ENCODE measurements at places on chromosomes 3 and 15.

DNA sequence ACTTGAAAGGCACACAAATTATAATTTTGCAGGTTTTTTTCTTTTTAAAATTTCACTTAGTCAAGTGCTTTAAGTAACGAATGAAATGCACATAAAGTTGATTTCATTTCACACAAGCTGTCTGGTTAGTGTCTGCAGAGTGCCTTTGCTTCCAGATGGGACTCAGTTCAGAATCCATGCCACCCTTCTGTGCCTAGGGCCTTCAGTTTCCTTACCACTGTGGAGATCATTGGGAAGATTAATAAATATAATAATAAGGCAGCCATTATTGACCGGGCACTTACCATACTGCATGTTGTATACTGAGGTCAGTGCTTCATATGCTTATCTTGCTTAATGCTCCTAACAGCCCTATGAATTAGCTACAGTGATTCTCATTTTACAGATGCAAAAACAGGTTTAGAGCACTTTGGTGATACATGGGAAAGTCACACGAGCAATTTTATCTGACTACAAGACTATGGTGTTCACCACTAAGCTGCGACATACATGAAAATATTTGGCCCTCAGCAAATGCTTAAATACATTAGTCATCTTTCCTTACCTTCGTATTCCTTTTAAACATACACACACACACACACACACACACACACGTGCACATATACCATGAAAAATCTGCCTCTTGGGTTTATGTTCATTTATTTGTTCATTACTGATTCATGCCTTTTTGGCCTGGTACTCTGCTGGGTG is 3.1 kb downstream of the NMNAT3 start:
- no peak for DNase-seq

DNA sequence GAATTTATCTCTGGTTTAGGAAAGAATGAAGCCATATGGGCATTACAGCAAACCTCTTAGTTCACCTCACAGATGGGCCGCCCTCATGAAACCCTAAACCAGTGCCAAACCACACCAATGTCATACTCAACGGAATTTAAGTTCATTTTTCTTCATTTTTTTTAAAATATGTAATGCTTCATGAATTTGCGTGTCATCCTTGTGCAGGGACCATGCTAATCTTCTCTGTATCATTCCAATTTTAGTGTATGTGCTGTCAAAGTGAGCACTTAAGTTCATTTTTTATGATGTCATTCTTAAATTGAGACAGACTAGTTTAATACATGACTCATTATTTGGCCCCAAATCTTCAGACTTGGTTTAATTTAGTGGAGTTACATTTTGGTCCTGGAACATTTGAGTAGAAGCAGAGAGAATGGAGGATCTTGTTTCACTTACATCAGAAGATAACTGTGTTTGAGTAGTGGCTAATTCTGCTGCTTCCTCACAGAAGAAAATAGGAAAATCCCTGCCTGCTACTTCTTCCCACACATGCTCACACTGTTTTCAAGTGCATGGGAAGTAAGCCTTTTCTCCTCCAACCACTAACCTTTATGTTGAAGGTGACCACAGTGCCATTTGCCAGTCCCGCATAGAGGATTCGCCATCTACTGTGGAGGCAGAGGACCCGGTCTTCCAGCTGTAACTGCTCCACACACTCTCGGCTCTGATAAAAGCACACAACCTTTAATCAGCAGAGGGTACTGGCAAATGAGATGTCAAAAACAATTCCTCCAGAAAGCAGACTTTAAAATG is 63.3 kb downstream of the ZNF106 start:
- no peak for DNase-seq

DNA sequence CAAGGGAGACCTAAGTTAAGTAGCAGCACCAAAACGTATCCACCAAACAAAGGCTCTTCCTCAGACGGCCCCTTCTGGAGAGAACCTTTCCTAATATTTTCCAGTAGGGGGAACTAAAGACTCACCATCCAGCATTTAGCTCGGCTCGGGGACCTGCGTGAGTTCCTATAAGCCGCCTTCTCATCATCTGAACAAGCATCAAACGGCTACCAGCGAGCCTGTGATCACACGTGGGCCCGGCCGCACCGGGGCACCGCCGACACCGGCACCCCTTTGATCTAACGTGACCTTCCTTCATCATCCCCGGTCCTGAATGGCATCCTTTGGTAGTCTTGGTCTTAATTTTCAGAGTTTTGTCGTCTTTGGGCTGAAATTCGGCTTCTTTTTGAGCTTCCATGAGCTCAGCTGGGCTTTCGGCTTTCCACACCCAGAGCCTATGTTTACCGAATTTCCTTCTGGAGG is 1.4 kb upstream of the ROBO2 start:
- DNase-seq: no peak

- no peak for DNase-seq
Observed at GRCh38 chr15:64580696-64581407, 120.5 kb downstream of the ZNF609 start.

DNA sequence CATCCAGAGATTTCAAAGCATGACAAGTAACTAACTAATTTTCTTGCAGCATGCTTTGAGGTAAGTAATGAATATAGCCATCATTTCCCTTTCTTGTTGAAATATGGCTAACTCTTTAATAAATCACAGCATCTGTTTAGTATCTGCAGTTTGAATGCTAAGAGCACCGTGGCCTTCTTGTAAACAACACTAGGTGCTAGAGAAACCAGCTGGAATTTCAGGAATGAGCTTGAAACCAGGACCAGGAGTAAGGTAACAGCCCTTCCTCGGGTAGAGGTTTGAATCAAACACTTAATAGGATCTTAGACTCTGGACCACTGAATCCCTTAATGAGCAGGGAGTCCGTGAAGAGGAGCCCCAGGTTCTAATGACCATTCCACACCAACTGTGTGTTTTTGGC is 13.6 kb downstream of the CALML4 start:
- no peak for DNase-seq

DNA sequence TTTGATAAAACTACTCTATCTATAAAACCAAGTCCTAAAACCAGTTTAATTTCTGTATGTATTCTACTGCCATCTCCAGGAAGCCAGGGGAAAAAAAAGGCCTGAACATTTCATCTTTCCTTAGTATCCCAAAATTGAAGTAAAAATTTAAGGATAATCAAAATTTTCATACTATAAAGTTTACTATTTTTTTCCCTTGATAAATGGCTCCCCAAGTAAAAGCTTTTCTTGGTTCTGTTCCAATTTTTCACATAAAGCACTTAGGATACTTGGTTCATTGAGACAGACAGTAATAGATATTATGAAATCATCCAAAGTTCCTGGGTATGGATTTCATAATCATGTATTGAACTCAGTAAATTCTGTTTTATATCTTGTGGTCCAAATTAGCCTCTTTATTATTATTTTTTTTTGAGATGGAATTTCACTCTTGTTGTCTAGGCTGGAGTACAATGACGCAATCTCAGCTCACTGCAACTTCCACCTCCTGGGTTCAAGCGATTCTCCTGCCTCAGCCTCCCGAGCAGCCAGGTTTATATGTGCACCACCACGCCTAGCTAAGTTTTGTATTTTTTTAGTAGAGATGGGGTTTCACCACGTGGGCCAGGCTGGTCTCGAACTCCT is 34.5 kb downstream of the ICE2 start:
- DNase-seq: no peak

- no peak for DNase-seq
Observed at GRCh38 chr15:57098896-57099295, 180.5 kb downstream of the TCF12 start.

DNA sequence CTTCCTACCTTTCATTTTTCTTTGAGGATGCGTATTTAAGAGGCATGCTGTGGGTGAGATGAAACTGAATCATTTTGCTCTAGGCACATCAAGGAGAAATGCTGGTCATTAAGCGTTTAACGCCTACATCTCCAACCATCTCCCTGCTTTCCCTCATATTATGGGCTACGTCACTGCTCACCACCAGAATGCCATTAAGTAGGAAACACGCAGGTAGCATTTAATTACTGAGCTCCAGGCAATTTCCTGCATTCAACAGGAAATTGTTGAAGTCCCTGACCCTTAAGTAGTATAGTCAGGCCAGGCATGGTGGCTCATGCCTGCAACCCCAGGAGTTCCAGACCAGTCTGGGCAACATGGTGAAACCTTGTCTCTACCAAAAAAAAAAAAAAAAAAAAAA is 66.1 kb downstream of the CHSY1 start:
- no peak for DNase-seq

- DNase-seq: no peak
Observed at GRCh38 chr15:66936109-66936860, 129.1 kb upstream of the SMAD3 start.

- peak; percentile 57 for DNase-seq
Observed at GRCh38 chr3:69326855-69327300, 59.0 kb downstream of the FRMD4B start.

DNA sequence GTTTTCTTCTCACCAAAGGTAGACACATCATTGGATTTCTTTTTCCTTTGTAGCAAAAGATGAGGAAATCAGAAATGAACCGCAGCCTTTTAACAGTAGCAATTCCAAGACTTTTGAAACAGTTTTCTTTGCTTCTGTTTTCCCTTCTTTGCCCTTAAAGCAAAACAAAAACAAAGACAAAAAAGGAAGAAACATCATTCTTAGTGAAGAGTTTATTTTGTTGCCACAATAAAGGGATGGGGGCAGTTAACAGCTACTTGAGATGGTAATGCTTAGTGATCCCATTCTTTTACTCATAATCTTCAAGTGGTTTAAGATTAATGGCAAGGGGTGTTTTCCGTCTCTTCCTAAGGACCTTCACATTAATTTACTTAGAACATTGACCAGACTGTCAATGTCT is 218.8 kb downstream of the MEIS2 start:
- no peak for DNase-seq

GRCh38 chr15:47991357-47991756 is 129.4 kb upstream of the SLC24A5 start:
- DNase-seq: no peak

DNA sequence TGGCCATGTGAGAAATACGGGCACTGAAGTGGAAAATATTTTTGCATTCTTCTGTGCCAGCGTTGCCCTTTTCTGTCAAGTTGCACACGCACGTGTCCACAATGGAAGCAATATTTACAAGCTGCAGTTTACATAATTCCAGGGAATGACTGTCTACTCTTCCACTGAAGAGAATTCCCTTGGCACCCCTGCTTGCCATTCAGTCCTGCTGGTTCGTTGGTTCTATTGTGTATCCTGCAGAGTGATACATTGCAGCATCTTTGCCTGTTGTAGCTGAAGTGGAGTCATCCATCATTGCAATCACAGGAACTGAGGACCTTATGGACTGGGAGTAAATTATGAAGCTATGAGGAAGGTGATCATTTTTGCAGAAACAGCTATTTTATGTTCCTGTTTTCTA is 759.4 kb downstream of the ROBO2 start:
- no peak for DNase-seq

DNA sequence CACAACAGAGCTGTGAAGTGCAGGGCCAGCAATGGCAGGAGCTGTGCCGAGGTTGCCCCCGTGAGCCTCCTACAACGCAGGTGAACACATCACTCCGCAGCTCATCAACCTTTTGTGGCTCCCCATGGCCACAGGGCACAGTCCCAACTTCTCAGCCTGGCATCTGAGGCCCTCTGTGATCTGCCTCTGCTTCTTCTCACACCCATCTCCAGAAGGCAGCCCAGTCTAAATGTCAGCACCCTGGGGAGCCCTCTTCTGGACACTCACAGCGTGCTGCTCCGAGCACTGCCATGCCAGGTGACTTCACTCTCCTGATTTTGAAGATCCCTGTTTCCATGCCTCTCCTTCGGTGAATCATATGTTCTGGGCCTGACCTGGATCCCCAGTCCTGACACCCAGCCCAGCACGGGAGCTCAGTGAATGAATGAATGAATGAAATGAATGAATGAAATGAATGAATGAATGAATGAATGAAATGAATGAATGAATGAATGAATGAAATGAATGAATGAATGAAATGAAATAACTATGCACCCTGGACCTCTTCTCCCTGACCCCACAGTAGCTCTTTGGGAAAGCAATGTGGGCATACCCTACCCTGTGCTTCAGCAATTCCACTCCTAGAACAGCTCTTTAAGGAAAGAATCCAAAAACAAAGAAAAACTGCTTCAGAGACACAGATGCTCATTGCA is 17.9 kb upstream of the SKIC8 start:
- DNase-seq: no peak

DNA sequence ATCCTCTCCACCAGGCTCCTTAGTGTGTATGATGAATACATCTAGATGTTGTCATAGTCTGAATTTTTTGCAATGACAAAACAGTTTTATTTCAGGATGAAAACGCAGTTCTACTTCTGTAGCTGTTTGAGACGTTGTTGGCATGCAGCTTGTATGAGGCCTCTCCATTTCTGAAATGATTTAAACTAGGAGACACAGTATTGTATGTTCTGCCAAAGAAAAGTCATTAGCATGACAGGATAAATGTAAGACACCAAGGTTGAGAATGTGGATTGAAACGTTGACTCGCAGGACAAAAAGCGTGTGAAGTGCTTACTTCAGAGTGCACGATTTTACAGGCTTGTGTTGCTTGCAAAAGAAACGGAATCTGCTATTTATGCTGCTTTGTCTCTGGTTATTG is 35.3 kb downstream of the ABHD17C start:
- DNase-seq: no peak

DNA sequence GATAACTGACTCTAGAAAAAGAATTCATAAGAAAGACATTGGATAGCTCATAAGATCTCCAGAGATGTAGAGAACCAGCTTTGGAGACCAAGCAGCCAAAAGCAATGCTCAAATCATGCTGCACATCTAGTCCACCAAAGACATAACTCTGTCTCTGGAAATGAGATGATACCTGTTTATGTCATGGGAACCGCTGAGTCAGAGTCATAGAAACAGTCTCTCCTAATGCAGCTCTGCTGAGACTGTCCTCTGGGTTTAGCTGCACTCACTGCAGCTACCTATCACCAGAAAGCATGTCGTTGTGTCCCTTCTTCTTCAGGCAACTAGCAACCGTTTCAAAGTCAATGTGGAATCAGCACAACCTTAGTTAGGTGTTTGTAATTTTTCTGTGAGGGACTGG is 218.5 kb upstream of the ROBO1 start:
- no peak for DNase-seq

GRCh38 chr15:99345832-99346462 is 94.7 kb downstream of the LRRC28 start:
- no peak for DNase-seq

DNA sequence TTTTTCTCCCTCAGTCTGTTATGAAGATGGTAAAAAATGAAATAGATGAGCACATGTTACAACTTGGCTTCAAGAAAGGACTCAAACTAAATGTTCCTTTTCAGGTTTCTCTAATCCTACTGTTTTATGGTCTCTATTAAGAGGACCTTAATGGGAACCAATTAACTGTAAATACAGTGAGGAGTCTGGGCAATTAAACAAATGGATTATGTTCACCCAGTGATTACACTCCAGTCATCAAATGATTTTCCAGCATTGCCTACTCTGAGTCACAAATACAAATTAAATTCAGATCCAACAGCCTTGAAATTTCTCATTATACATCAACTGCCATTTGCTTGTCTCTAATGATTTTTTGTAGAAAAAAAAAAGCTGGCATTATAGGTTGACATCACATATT is 129.2 kb downstream of the NEK10 start:
- no peak for DNase-seq

- DNase-seq: no peak
Observed at GRCh38 chr3:130935761-130936492, 42.0 kb downstream of the ATP2C1 start.

Data from activated CD4-positive, alpha-beta T cell treated with anti-CD3 and anti-CD28 coated beads for 4 hours (primary cell).